ENCODE measurements at places on chromosomes 12 and 14.

DNA sequence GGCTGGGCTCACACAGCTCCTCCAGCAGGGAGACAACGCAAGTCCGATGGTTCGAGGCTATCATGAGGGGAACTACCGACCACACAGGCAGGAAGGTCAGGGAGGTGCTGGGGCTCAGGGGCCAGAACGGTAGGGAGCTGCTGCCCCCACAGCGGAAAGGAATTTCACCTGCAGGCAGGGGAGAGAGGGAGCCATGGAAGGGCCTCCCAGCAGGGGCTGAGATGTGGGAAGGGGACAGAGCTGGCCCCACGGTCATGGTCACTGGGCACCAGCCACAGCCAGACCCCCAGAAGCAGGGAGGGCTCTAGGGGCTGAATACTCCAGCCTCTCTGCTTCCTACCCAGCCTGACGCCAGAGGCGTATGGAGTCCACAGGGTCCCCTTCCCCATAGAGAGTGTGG lies 103.1 kb downstream of the SCARB1 start:
- no peak for DNase-seq

- DNase-seq, result no peak
Measured at GRCh38 chr14:102907980-102908730, 14.3 kb upstream of the AMN start.

DNA sequence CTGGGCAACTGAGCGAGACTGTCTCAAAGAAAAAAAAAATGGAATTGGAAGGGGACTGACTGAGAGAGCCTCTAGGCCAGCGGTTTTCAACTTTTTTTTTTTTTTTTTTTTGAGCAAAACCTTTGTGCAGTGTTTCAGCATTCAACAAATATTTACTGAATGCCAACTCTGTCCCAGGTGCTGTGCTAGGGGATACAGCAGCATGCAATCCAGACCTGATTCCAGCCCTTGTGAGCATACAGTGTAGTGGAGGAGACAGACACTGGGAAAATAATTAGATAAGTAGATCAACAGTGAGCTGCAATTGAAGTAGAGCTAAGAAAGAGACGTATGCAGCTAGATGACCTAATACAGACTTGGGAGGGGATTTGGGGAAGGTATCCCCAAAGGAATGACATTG lies 23.8 kb upstream of the LTBP2 start:
- no peak for DNase-seq

GRCh38 chr14:37903343-37904191 lies 304.1 kb upstream of the SSTR1 start:
- DNase-seq, result peak; percentile 85

GRCh38 chr12:32896432-32897280 lies at the start of gene PKP2:
Gene PKP2 (minus strand): TSS chr12:32896777. CDS start chr12:32896731, 46 bp downstream.
- DNase-seq, result peak; percentile 89

- no peak for DNase-seq
Measured at GRCh38 chr14:101333335-101334280, 227.7 kb upstream of the DIO3 start.

GRCh38 chr12:76879710-76880518 lies 1.1 kb upstream of the CSRP2 start:
- DNase-seq, result no peak

DNA sequence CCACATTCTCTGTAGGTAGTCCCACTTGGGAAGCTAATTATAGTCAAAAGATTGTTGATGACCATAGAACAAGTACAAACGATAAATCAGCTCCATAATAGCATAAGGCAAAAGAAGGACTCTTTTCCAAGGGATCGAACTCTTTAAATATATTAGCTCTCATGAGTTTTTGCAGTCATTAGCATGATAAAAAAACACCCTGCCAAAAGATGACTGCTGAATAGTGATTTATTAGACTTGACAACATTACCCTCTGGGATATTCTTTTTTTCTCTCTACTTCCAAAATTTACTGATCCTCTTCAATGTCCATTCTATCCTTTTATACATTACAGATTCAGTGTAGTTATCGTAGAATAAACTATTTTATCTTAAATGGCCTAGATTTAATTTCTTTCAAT lies 14.2 kb downstream of the EPYC start:
- no peak for DNase-seq

- peak; percentile 97 for DNase-seq
Measured at GRCh38 chr12:4273652-4274395, at the start of gene CCND2. Gene CCND2 (plus strand): TSS chr12:4273762. CDS start chr12:4274041, 279 bp downstream.

Measured in GM23338 (cell line).